Activated CD8-positive, alpha-beta memory T cell treated with anti-CD3 and anti-CD28 coated beads, Interleukin-2, amount 50 U/mL, for 48 hours (primary cell): ENCODE measurements at places on chromosomes 4 and X.

GRCh38 chrX:110055616-110056015 is 52.7 kb downstream of the TMEM164 start:
- DNase-seq: no peak

- DNase-seq: no peak
Observed at GRCh38 chr4:77154065-77154464, 2.9 kb upstream of the CCNG2 start.

DNA sequence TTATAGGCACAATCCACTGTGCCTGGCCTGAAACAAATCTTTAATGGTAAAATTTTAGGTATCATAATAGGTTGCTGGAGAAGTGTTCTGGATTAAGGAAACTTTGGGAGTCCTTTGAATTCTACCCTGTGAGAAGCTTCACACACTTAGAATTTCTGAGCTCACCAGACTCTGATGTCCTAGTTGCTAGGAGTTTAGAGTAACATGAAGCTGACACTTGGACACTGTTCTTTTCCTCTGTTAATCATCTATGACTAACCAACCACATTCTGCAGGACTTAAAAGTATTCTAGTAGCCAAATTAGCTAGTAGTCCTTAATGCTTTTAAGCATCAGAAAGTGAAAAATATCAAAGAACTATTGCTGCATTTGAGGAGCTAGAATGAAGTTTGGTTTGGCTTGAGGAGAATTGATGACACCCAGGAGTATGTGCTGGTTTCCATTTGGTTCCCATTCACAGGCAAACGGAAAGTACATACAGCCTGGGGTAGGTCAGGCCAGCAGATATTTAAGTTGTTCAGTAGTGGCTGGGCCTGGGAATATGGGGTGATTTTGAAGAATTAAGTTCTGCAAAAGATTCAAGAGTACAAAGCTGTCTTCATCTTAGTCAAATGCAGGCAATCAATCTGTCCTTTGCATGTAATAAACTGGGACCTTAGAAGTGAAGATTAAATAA is 38.8 kb upstream of the IGFBP7 start:
- DNase-seq: no peak

DNA sequence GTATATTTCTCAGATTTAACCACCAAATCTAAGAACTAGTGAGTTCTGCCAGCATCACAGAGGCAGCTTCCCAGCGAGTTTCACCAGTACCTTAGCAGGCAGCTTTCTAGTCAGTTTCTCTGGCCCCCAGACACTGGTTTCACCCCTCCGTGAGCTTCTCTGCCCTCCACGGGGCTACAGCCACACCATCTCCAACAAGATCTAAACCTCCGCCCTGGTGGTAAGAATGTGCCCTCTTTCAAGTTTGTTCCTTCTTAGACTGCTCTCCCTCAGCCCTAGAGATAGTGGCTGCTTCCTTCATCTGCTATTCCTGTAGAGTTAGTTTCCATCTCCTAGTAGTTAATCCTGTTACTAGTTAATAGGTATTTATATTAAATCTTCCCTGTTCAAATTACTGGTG is 60.5 kb upstream of the TAB3 start:
- DNase-seq: no peak

- no peak for DNase-seq
Observed at GRCh38 chr4:53963781-53964180, 100.6 kb downstream of the CHIC2 start.

DNA sequence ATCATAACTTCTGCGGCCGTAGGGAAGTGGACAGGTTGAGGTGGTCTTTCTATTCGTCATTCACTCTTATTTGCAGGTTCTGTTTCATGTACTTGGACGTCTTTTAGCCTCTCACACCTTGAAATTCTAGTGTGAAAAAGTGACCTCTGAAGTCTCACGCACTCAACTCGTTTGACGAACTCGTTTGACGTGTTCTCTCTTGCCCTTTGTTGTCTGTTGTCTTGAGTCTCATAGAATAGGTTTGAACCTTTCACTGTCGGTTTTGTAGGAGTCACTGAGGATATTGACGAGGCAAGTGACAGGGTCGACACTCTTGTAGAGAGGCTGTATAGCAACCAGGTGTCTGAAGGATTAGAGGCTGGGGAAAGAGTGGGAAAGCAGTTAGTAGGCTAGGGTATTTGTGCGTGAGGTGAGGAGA is 1.1 kb upstream of the PGRMC2 start:
- DNase-seq: no peak

DNA sequence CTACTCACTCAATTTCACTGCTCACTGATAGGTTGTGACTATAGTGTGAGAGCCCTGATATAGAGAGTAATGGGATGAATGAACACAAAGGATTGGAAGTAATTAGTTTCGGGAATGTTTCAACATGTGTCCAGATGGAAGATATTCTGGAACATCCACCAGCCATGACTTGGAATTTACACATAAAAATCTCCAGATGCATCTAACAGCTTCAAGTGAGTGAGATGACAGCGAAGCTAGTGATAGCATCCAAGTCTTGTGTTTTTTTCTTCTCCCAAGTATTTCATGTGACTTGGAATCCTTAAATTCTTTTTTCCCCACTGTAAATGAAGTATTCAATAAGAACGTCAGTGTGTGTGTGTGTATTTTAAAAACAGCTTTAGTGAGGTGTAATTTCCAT is 82.1 kb downstream of the CLDN34 start:
- no peak for DNase-seq

DNA sequence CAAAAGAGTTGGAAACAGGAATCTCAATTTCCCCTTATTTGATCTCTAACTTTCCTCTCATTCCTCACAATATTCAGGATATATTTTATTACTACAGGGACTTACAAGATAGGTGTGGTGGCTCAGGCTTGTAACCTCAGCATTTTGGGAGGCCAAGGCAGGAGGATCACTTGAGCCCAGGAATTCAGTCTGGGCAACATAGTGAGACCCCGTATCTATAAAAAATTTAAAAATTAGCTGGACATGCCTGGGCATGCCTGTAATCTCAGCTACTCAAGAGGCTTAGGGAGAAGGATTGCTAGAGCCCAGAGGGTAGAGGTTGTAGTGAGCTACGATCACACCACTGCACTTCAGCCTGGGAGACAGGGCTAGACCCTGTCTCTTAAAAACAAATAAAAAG is 200.4 kb downstream of the CAMK2D start:
- no peak for DNase-seq

GRCh38 chr4:11618666-11619282 is 190.1 kb upstream of the HS3ST1 start:
- no peak for DNase-seq

DNA sequence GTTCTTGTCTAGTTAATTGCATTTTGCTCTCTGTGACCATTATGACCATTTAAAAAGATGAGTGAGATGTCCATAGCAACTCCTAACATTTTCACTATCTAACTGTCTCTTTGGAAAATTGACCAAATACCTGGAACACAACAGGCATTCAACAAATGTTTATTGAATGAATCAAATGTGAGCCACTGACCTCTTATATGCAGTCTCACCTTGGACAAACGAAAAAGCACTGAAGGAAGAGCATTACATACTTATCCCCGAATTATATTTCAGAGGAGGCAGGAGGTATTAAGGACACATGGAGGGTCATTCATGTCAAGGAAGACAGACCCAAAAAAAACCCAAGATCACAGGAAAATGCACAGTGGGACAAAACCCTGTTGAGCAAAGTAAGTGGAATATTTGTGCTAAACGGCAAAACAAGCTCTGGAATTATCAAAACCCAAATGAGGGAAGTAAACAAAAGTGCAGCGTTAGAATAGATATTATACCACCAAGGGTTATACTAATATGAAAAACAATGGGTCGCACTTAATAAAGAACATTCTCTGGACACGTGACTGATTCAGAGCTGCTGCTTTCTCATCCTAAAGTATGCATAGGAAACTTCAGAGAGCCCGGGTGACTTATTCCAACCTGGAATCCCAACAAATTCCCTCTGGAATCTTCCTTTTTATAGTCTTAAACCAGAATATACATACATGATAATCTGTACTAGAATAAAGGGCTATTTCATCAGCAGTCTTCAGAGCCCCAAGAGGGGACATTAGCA is 131.9 kb downstream of the AMELX start:
- no peak for DNase-seq

DNA sequence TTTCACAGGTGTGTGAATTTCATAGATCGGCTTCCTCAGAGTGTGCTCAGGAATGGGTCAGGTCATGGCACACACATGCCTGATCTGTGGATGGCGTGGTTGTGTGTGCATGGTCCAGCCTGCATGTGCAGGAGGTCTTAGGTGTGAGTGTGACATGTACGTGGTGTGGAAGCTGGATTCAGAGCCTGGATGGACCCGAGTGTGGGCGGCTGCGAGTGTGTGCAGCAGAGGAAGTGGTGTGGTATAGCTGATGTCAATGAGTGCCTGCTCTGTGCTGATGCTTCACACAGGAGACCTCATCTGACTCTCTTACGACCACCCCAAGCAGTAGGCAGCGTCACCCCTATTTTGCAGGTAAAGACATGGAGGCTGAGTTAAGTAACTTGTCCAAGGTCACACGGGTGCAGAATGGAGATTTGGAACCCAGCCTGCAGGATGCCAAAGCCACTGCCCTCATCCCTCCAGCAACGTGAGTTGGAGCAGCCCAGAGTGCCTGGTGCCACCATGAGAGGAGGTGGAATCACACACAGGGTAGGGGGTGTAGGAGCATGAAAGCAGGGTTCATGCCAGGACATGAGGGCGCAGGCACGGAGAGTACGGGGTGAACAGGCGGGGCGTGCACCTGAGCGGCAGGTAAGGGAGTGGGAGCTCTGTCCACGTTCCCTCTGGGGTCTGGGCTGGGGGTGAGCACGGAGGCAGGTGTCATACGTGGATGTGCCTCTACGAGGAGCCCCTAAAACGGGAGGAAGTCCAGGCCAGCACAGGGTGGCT is 24.2 kb upstream of the C4orf50 start:
- DNase-seq: no peak

DNA sequence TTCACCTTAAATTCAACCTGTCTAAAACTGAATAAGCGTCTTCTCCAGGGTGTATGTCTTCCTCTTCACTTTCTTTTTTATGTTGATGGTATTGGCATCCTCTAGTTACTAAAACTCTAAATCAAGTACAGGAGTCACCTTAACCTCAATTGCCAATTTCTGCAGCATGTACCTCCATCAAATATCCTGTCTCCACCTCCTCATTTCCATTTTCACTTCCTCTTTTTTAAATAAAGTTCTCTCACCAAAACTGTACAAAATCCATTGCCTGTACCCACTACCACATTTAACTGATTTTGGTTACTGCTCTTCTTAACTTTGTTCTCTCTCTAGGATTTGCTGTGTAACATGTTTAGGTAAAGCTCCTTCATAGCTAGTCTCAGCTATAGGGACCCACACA is 9.2 kb upstream of the NPFFR2 start:
- no peak for DNase-seq

DNA sequence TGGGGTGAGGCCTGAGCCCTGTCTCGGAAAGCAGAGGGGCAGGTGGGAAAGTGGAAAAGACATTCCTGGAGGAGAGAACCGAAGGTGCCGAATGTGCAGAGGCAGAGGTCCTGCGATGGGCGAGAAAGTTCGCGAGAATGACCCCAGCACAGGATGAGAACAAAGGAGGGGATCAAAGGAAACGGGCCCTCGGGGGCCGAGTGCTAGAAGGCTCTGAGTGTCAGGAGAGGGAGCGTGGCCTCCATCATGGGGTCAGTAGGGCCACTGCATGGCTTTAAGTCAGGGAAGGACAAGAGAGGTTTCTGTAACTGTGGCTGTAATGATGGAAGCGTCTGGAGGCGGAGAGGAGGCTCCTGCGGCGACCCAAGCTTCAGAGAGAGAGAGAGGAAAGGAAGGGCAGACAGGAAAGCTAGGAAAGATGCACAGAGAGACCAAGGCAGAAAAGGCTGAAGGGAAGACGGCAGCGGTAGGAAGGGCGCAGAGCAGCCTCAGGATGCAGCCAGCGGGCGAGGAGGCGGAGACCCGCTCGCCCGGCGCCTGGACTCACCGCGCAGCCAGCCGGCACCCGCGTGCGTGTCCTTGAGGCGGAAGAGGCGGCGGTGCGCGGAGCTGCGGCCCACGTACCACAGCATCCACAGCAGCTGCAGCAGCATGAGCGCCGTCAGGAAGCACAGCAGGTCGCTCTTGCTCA is 669 bp downstream of the OTOP1 start:
- no peak for DNase-seq

- no peak for DNase-seq
Observed at GRCh38 chrX:113741744-113742143, 842.1 kb upstream of the HTR2C start.

- no peak for DNase-seq
Observed at GRCh38 chr4:40555176-40555900, 74.3 kb downstream of the RBM47 start.

DNA sequence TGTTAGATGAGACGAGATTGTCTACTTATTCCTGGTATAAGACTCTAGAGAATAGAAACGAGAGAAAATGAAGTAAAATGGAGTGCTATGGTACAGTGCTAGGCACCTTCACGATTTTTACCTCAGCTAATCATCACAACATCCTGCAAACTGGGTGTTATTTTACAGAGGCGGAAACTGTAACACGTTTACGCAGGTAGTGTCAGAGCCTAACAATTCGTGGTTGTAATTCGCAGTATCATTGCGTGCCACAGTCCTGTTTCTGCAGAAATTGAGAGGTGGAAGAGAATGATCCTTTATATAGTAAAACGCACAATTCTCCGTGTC is 383 bp upstream of the TBC1D19 start:
- no peak for DNase-seq

DNA sequence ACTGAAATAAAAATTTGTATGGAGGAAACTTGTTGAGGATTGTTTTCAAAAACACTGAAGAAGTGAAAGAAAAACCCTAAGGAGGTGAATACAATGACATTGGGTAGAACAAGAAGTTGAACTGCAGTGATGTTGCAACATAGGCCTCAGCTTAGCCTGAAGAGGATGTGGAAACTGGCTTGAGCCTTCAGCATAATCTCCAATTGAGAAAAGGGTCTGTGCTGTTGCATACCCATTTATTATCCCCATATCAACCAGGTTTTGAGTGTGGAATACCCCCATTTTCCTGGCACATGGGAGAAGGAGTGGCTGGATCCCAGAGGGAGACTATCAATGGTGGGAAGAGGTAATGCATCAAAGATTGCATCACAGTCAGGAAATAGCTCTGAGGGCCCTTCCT is 695.0 kb upstream of the HS3ST1 start:
- no peak for DNase-seq

GRCh38 chr4:76841026-76841425 is 56.9 kb downstream of the SOWAHB start:
- DNase-seq: no peak

- no peak for DNase-seq
Observed at GRCh38 chr4:26345565-26345938, 24.7 kb downstream of the RBPJ start.

- DNase-seq: no peak
Observed at GRCh38 chr4:39335566-39335965, 30.6 kb downstream of the RFC1 start.

DNA sequence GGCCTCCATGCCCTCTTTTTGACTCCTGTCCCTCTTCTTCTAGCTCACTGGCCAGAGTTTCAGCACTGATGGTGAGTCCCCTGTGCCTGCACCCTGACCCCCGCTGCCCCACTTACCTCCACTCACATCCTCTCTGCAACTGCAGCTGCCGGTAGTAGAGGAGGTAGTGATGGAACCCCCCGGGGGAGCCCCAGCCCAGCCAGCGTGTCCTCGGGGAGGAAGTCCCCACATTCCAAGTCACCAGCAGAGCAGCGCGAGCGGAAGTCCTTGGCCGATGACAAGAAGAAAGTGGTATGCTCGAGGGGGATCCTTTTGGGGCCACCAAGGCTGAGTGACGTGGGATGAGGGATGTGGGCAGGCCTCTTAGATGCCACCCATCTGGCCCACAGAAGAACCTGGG is 5.8 kb downstream of the ARAF start:
- no peak for DNase-seq

- no peak for DNase-seq
Observed at GRCh38 chr4:115110191-115111181, 2.9 kb downstream of the NDST4 start.
